Stimulated activated effector memory CD8-positive, alpha-beta T cell treated with anti-CD3 and anti-CD28 coated beads, Interleukin-12 subunit alpha, Interleukin-12 subunit beta, amount 100 ng/mL, for 72 hours (primary cell): ENCODE measurements at places on chromosomes 13 and 19.

GRCh38 chr13:113792886-113793717 lies 34.1 kb downstream of the TMEM255B start:
- DNase-seq: no peak

DNA sequence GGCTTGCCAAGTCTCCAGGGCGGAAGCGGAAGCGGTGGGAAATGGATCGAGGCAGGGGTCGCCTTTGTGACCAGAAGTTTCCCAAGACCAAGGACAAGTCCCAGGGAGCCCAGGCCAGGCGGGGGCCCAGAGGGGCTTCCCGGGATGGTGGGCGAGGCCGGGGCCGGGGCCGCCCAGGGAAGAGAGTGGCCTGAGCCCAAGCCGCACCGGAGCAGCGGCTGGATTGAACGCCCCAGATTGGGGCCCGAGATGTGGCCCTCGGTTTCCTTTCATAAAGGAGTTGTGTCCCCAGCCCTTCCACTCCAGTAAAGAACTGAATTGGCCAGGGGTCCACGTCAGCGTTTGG lies 548 bp upstream of the P2RY11 start:
- no peak for DNase-seq

DNA sequence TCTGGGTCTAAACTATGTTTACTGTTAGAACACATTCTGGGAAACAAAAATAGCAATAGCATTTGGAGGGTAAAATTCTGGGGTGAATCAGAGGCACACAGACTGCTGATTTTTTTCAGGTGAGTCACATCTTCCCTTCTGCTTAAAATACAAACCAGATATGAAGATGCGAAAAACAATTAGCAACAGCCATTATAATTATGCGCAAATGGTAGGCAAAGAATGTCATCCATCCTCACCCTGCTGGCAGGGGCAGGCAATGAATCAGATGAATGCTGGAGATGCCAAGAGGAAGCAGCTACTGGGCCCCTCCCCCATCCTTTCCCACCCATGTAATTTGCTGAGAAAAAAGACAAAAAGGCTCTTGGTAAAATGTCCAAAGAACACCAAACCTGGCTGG lies 282.9 kb downstream of the KLF5 start:
- DNase-seq: no peak

DNA sequence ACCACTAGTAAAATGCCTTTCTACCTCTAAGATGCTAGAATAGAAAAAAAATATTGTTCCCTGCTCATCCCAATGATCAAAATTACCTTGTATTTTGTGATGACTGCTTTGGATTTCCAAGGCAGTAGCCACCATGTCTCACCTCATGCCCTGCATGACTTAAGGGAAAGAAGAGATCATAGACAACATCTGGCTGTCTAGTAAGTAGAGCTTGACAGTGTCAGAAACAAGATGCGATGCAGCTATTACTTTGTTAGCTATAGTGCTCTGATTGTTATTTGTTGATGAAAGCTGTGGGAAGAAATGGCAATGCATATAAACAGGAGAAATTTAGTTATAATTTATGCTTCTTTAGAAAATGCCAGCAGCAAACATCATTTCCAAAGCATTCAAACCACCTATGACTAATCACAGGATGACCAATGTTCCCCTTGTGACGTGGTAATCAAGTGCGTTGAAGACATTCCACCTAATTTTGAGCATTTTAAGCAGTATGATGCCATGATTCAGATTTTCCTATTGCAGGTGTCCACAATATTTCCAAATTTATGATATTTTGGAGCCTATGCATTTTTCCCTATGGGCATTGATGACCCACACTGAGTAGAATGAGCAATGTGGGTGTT lies 308.3 kb downstream of the KCNRG start:
- DNase-seq: no peak

GRCh38 chr19:47448360-47448727 lies 23.3 kb downstream of the SLC8A2 start:
- no peak for DNase-seq

- DNase-seq: no peak
Observed at GRCh38 chr19:15231271-15231670, 977 bp downstream of the EPHX3 start.

- no peak for DNase-seq
Observed at GRCh38 chr13:99476648-99477047, 24.6 kb upstream of the TM9SF2 start.

- no peak for DNase-seq
Observed at GRCh38 chr19:46472592-46472991, 1.2 kb upstream of the PNMA8A start.

DNA sequence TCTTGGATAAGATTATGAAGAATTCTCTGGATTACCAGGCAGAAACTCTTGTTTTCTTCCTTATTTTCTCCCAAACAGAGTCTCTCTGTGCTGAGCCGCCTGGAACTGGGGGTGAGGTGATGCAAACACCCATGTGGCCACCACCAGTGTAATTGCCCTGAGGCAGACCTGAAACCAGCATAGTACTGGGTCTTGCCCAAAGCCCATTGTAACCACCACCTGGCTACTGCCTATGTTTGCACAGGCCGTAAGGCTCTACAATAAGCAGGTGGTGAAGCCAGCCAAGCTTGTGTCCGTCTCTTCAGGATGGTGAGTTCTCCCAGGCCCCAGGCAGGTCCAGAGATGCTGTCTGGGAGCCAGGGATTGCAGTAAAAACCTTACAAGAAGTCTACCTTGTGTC lies 18.9 kb upstream of the KBTBD7 start:
- no peak for DNase-seq

DNA sequence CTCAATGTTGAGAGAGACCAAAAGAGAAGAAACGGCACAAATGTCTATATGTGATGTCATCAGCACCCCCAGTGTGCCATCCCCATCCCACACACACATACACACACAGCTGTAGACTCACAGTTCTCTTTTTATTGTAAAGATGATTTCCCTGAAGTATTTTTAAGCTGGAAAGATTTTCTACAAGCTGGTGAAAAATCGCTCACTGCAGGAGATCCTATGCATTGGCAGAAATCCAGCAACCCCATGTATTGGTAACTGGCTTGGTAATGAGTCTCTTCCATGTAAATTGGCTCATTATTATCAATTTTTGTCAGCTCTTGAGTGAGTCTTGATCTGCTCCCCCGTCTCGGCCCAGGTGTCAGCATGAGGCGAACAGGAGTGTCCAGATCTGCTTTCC lies 107.1 kb upstream of the UQCRFS1 start:
- no peak for DNase-seq
